Activated naive CD4-positive, alpha-beta T cell treated with anti-CD3 and anti-CD28 coated beads for 36 hours (primary cell): ENCODE measurements at places on chromosomes 4 and X. TPM values are rescaled to one million over a fixed set of nuclear protein-coding genes. Genes with fewer than 3 reads are reported as not detected.

DNA sequence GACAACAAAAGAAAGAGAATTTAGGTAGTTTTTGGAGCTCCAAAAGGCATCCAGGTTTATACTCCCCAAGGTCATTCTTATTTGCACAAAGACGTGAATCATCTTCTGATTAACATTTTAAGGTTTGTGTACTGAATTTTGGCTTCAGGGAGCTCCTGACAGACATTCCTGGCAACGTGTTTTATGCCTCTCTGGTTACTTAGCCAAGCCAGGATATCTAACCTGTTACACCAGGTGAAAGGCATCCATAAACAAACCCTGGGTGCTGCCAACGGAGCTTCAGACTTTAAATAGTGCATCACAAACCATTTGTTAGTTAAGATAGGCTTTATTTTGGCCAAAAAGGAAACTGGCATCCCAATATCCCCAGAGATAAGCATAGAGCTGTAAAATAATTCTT is 997.3 kb downstream of the ARAP2 start:
- DNase-seq: no peak

- DNase-seq: no peak
Observed at GRCh38 chr4:183110244-183110643, 11.2 kb downstream of the WWC2 start.

Gene FAAH2
- 12.0 TPM for total RNA-seq

GRCh38 chrX:84415140-84415539 is 87.1 kb downstream of the HDX start:
- no peak for DNase-seq

DNA sequence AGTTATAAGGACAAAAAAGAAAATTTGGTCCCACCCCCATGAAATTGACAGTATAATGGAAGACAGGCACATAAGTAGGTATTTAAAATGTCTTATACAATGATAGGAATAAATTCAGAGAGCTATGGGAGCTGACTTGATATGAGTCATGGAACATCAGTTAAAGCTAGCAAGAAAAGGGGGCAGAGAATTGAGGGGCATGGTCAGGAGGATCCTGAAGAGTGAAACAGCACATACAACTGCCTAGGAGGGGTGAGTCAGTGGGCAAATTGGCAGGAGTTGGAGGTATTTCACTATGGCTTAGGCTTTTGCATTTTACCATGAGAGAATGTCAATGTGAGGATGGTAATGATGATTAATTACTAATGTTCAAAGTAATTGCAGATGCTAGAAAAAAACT is 95.4 kb upstream of the BANK1 start:
- DNase-seq: no peak

Gene MTMR8
- total RNA-seq: 3.5 TPM

Gene HAUS7
- total RNA-seq: 68.5 TPM

DNA sequence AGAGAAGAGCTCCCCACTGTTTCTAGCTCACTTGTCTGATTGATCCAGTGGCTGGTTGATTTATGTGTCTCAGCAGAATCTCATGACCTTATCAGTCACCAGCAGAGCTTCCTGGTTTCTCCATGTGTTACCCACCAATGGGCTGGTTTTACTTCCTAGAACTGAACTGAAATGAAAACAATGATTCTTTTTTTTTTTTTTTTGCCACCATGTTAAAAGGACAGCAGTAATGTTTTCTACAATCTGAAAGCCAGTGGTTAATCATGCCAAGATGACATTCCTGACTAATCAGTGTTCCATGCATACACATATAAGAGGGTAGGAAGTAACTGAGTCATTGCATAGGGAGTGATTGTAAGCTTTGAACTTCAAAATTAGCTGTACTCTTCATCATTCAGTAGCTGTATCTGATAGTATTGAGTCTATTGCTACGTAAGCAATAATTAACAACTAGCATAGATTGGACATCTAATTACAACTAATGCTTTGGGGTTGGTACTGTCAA is 67.7 kb downstream of the SLC4A4 start:
- no peak for DNase-seq

GRCh38 chr4:144578681-144579080 is 67.3 kb upstream of the HHIP start:
- no peak for DNase-seq

- DNase-seq: peak; percentile 71
Observed at GRCh38 chrX:153539171-153539978, 21.9 kb downstream of the ATP2B3 start.
